ENCODE measurements at places on chromosomes 2 and 18.

DNA sequence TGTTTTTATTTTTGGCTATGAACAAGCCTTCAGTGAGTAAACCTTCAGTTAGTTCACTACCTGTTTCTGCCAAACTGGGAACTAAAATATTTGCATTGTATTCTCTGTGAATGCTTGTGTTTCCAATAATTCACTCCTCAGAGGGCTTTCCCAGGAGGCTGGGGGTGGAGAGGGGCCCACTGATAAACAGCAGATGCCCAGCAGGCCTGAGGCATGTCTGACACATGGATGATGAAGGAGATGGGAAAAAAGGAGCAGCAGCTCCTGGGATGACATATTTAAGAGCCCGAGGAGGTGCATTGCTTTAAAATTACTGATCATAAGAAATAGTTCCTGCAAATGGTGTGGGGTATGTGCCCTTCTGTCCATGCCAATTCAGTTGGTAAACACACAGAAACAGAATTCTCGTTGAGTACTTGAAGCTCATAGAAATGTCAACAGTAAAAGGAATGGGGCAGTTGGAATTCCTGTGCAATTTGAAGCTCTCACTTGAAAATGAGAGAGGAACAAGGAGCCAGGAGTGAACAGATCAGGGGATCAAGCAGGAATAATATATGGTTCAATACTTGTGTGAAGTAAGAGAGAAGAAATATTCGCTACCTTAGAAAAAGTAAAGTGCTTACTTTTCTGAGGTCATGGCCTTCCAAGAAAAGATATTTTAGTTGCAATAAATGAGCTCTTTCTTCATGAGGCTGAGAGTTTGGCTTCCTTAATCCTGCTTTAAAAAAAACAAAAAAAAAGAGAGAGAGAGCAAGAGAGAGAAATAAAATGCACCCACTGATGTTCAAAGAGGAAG lies 22.0 kb upstream of the HNMT start:
- DNase-seq: no peak

DNA sequence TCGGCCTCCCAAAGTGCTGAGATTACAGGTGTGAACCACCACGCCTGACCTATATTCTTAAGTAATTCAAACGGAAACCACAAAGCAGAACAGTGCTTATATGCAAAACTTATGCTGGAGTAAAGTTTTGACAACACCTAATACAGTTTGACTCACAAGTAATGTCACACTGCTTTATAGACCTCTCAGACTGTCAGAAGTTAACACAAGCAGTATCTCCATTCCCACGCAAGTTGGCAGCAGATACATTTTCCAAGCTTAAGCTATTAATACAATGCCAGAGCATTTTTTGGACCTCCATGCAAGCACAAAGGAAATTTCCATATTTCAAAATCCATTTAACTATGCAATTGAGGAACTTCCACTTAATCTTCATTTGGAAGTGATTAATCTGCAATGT lies 21.0 kb upstream of the SANBR start:
- no peak for DNase-seq

- no peak for DNase-seq
Observed at GRCh38 chr2:126891681-126892500, 6.8 kb upstream of the TEX51 start.

GRCh38 chr2:176234940-176235339 lies 34.3 kb upstream of the MTX2 start:
- DNase-seq: no peak

- no peak for DNase-seq
Observed at GRCh38 chr2:96389736-96390135, 54.2 kb downstream of the NCAPH start.

DNA sequence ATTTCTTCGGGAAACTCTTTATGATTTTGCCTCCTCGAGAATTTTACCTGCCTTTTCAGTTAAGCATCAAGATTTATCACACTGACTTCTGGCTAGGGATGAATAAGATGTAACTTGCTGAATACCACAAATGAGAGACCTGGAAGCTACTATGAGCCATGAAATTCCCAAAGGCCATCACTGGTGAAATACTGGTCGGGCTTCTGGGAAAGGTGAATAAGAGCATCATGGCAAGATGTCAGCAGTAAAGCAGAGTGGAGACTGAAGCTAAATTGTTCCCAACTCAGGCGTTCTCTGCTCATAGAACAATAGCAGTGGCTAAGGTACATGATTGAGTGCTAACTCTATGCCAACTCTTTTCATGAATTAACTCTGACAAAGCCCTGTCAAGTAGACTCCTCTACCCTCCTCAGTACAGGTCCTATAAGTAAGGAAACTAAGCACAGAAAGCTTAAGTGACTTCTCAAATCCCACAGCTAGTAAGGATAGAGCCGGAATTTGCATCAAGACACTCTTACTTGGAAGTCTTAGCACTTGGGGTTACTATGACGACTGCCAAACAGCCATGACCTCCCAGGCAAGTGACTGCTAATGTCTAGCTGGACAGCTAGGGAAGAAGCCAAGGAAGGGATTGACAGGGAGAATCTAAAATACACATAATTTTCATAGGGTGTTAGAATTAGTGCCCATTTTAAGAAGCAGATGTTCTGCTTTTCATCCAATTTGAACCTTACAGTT lies 22.7 kb upstream of the DSC3 start:
- no peak for DNase-seq

DNA sequence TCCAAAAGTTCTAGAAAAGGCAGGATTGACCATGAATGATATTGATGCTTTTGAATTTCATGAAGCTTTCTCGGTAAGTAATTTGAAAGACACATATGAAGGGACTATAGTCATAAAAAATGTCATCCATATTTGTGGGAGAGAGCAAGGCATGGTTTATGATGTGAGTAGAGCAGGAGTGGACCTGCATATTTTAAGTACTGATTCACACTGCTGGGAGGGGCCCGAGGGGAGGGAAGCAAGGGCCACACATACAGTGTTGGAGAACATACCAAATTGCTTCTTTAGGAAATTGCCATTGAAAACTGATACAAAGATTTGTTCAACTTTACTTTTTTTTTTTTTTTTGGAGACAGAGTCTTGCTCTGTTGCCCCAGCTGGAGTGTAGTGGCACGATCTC lies 39.4 kb downstream of the HADHB start:
- DNase-seq: peak; percentile 4

DNA sequence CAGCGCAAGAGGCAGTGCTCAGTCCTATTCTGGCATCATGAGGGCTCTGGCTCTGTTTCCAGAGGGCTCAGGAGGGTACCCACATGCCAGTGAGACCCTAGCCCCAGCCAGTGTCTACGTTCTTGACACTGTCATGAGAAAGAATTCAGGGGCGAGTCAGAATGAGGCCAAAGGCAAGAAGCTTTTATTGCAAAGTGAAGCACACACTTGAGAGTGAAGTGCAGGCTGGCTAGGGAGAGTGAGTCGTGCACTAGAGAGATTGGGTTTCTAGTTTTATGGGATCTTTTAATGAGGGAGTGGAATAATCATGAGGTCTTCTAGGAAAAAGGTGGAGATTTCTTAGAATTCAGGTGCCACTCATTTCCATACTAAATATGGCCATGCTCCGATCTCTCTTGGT lies 164.1 kb downstream of the DCDC2C start:
- DNase-seq: no peak

DNA sequence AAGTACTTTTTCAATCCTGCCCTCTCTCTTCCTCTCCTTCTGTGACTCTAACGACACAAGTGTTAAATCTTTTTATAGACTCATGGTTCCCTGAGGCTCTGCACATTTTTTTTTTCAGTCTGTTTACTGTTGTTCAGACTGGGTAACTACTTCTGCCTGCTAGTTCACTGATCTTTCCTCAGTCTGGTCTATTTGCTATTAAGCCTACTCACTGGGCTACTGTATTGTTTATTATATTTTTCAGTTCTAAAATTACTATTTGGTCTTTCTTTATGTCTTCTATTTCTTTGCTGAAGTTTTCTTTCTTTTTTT lies 21.3 kb downstream of the PPP3R1 start:
- DNase-seq: no peak

DNA sequence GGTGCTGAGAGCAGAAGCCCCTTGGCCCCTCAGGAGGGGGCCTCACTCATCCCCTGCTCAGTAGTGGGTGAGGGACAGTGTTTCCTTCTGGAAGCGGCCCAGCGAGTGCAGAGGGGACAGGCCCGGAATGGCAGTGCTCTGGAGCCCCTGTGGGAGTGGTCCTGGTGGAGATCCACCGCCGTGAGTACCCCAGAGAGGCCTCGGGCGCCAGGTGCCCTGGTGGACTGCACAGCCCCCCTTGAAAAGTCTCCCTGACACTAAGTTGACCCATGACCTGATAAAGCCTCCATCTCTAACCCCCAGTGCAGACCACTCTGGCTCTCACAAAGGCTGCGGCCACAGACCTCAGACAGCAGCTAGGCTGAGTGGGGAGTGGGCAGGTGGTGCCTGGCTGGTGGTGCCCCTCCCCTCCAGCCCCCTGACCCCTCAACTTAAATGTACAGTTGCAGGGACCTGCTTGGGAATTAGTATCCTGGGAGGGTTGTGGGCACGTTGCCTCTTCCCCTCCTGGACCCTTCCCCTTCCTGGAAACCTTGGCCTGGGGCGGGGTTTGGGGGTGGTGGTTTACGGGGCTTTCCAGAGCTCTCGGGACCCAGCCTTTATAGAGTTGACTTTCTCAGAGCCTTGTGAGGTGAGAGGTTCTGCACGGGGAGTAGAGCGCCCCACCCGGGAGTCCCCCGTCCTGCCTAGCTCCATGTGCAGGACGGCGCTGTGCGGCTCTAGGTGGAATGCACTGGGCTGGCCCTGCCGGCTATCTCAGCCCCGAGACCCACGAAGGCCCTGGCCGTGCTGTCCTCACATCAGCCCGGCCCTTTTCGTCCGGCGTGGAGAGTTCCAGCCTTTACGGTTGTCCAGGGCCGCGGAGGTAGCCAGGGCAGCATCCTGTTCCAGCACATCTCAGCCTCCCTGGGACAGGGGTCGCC lies 62.7 kb downstream of the RTP5 start:
- no peak for DNase-seq

DNA sequence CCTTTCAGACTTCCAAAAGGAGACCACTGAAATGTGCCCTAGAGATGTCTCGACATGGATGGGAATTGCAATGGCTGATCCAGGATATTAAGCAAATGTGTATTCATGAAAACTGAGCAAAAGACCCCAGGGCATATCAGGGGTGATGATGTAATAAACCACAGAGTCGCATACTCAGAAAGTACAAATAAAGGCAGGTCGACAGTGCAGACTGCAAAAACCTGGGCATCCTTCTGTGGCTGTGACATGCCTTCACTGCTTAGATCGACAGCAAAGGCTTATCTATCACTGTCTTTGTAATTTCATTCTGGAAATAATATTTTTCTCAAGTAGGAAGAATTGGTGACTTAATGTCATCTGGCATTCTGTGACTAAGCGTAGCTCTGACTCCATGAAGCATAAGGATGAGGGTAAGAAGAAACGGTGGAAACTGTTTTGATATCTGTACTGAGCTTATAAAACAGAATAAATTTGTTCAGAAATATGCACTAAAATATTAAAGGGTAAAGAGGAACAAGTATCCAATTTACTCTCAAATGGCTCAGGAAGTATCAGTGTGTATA lies 115.6 kb upstream of the NRP2 start:
- no peak for DNase-seq

DNA sequence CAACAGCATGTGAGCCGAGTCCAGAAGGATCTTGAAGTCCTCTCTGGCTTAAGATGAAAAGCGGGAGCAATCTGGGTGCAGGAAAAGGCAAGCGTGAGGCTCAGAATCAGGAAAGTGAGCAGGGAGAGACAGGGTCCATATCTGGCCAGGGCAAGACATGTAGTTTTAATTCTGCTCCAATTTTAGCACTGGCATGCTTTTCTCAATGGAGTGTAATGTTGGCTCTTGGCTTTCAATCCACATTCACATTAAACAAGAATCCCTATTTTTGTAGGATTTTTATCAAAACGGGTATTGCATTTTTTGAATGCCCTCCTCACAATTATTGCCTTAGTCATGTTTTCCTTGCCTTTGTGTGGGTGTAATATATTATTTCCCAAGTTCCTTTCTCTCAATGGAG lies 6.0 kb downstream of the SPATA3 start:
- DNase-seq: no peak

GRCh38 chr18:813172-814071 lies 1.4 kb upstream of the YES1 start:
- no peak for DNase-seq

DNA sequence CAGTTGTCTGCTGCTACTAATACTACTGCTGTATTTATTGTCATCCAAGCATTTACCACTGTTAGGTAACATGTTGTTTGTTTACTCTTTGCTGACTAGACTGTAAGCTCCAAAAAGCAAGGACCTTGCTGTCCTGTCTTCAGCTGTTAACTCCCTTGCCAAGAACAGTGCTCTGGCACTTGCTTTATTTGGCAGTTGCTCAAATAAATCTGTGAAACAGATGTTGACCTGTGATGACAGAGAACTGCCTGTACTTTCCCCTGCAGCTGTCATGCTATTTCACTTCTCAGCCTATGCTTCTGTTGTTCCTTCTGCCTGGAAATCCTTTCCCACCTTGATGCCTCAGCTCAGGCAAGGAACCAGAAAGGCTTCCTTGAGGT lies 181.2 kb downstream of the ATAD2B start:
- no peak for DNase-seq

All from fibroblast of skin of left biceps (primary cell).